Left ventricle myocardium inferior (tissue), 1 donor: ENCODE measurements at places on chromosomes 7 and 10.

GRCh38 chr7:111329367-111330234 lies 232.7 kb downstream of the IMMP2L start:
- no peak overlapping the region for H3K4me3 ChIP-seq
- no peak overlapping the region for H3K27ac ChIP-seq
- no peaks in the 10 kb centered on the region for H3K4me1 ChIP-seq
- H3K27me3 ChIP-seq = no peaks in the 10 kb centered on the region

- H3K27ac ChIP-seq = no peak overlapping the region
Measured at GRCh38 chr10:47340608-47341170, 7.5 kb upstream of the RBP3 start.

GRCh38 chr10:395665-396064 lies 260.4 kb downstream of the ZMYND11 start:
- H3K36me3 ChIP-seq = peaks cover 14% of the 10 kb centered on the region
- peak overlapping the region; percentile 70 for H3K27ac ChIP-seq
- H3K27me3 ChIP-seq = no peaks in the 10 kb centered on the region
- peaks cover 50% of the 10 kb centered on the region for H3K4me1 ChIP-seq
- DNase-seq = no peak
- H3K4me3 ChIP-seq = no peak overlapping the region

DNA sequence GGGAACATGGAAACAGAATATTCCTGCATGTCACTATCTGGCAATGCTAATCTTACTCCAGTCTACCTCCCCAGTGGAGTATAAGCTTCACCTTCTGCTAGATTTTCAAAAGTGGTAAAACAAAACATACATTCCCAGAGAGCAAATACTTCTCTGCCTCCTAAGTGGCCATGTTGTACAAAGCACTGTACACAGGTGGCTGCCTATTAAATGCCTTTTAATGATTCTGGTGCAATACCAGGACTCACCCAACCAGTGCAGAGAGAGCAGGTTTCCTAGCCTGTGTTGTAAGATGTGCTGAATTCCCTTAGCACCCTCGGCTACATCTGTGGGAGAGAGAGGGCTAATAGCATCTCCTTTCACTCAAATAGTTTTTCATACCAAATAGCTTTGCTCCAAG lies 684.3 kb upstream of the NRP1 start:
- no peak for DNase-seq
- H3K27ac ChIP-seq = no peak overlapping the region
- no peaks in the 10 kb centered on the region for H3K4me1 ChIP-seq
- H3K4me3 ChIP-seq = no peak overlapping the region

DNA sequence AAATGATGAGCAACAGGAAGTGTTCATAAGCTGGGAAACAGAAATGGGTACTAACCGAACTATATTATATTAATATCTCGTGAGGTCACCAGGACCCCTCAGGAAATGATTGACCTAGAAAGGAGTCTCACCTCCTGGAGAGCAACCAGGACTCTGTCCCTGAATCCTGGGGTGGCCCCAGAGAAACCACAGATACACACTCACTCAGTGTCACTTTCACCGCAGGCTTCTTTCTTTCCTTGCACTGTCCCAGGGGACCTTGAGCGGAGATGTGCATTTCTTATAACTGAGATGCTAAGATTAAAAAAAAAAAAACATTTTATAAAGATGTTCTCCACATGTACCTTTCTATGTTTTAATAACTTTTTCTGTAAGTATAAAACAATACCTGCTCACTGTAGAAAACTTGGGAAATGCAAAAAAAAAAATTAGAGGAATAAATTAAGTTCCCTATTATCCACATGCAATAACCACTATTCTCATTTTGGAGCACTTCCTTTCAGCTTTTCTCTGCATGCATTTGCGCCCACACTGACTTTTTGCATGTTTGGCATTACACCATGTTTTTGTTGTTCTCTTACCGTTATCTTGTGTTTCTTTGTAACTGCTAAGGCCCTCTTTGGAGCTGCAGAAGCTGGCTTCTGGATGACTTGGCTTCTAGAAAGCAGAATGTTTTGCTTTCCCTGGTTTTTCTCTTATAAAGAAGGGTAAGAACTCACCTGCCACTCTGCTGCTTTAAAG lies 15.0 kb downstream of the NOD1 start:
- H3K27me3 ChIP-seq = no peaks in the 10 kb centered on the region
- DNase-seq = no peak
- peaks cover 87% of the 10 kb centered on the region for H3K4me1 ChIP-seq

DNA sequence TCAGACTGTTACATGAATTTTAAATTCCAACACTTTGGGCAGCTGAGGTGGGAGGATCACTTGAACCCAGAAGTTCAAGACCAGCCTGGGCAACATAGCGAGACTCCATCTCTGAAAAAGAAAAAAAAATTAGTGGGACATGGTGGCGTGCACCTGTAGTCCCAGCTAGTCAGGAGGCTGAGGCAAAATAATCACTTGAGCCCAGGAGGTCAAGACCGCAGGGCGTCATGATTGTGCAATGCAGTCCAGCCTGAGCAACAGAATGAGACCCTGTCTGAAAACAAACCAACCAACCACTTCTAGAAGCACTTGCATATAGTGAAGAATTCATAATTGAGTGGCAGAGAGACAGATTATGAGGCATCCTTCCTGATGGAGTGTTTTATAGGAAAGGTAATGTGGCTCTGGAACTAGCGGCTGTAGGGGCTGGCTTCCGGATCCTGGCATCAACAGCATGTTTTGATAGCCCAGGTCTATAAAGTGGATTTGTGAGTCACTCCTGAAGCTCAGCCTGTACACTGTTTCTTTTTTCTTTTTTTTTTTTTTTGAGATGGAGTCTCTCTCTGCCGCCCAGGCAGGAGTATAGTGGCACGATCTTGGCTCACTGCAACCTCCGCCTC lies 40.3 kb upstream of the RSBN1L start:
- no peaks in the 10 kb centered on the region for H3K4me1 ChIP-seq
- H3K4me3 ChIP-seq = no peak overlapping the region
- no peaks in the 10 kb centered on the region for H3K27me3 ChIP-seq
- H3K36me3 ChIP-seq = peaks cover 38% of the 10 kb centered on the region
- H3K27ac ChIP-seq = no peak overlapping the region

DNA sequence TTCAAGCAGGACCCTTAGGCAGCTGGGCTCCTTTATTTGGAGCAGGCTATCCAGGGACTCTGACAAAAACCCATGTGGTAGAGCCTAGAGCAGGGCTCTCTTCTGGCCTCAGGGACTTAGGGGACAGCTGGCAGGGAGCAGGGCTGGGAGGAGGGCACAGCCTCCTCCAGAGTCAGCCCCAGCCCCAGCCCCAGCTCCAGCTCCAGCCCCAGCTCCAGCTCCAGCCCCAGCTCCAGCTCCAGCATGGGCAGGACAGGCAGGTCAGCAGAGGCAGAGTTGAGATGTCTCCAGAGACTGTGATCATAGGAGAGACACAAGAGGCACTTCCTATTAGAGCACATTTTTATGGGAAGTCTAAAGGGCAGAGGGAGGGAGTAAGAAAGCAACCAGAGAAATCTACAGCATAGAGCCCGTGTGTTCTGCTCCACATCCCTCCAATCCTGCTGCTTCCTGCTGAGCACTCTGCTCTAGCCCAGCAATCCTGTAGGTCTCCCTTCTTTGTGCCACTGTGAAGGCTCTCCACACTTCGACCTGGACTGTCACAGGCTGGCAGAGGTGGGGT lies 13.3 kb upstream of the C10orf53 start:
- H3K27me3 ChIP-seq = peaks cover 78% of the 10 kb centered on the region
- H3K4me3 ChIP-seq = no peak overlapping the region
- H3K27ac ChIP-seq = no peak overlapping the region
- no peaks in the 10 kb centered on the region for H3K36me3 ChIP-seq

- no peaks in the 10 kb centered on the region for H3K36me3 ChIP-seq
- H3K4me1 ChIP-seq = no peaks in the 10 kb centered on the region
- H3K27ac ChIP-seq = no peak overlapping the region
- no peak for DNase-seq
- no peak overlapping the region for H3K4me3 ChIP-seq
- H3K27me3 ChIP-seq = no peaks in the 10 kb centered on the region
Measured at GRCh38 chr7:40455485-40455884, 320.7 kb downstream of the SUGCT start.

DNA sequence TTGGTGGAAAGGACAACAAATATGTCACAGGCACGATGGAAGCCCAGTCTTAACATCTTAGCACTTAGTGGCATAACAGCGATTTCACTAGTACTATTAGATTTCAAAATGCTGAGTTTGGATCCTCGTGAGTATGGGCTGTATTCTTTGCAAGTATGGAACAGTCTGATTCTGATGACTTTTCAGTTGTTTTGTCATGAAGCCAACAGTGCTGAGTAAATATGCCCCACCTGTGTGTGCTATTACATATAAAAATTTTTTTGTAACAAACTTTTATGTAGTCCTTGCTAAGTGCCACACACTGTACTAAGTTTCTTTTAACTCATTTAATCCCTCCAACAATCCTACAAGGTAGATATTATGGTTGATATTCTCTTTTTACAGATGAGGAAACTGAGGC lies 30.8 kb downstream of the MTURN start:
- no peak overlapping the region for H3K4me3 ChIP-seq
- H3K27me3 ChIP-seq = no peaks in the 10 kb centered on the region
- H3K4me1 ChIP-seq = peaks cover 33% of the 10 kb centered on the region
- no peak overlapping the region for H3K27ac ChIP-seq
- DNase-seq = no peak

DNA sequence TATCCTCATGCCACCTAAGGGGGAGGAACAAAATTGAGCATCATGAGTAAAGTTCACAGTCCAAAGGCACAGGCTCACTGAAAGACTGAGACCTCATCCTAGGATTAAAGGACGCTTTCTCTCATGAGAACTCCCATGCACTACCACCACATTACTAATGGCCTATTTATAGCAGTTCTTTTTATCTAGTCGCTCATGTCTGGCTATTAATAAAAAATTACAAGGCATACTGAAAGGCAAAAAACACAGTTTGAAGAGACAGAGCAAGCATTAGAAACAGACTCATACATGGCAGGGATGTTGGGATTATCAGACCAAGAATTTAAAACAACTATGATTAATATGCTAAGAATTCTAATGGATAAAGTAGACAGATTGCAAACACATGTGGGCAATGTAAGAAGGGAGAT lies 46.0 kb upstream of the CDK13 start:
- H3K4me3 ChIP-seq = no peak overlapping the region
- H3K4me1 ChIP-seq = peaks cover 1% of the 10 kb centered on the region
- DNase-seq = no peak
- peaks cover 4% of the 10 kb centered on the region for H3K36me3 ChIP-seq
- H3K27me3 ChIP-seq = no peaks in the 10 kb centered on the region

DNA sequence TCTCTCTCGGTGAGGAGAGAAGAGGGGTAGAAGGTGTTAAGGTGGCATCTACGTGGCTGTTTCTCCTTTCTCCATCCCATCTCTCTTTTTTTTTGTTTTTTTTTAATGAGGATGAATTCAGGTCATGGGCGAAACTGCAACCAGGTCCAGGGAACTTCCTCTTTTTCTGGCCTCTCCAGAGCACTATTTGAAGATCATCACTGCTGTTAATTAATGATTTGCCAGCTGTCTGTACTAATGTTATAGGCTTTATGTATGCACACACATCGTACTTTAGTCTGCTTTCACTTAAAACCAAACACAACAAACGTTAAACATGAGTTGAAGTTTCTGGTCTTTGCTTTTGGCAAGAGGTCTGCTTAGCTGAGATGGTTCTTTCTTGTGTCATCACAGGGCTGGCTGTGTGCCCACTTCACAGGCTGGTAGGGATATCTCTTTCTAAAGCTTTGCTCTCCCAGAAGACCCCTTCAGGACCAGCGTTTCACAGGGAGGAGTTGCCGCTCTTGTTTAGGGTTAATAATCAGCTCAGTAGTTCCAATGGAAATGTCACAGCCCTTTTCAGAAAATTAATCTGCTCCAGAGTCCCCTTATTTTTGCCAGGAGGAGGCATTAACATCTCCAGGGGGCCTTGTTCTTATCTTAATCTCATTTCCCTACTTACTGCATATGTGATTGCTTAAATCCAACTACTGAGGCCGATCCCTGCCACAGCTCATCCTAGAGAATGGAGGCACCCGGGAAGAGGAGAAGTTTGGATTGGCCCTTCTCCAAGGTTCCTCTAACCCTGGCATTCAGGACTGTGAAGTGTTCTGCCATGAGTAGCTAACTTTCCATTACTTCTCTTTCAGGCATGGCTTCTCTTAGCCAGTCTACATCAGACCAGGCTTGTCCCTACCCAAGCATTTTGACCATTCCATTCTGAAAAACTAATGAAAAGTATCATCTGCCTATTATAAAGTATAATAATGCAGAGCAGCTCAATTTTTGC lies 273.9 kb upstream of the NFE2L3 start:
- no peak overlapping the region for H3K27ac ChIP-seq
- DNase-seq = no peak
- no peaks in the 10 kb centered on the region for H3K4me1 ChIP-seq
- H3K4me3 ChIP-seq = no peak overlapping the region
- no peaks in the 10 kb centered on the region for H3K36me3 ChIP-seq

GRCh38 chr7:20607216-20607615 lies 8.3 kb upstream of the ABCB5 start:
- H3K4me1 ChIP-seq = no peaks in the 10 kb centered on the region
- H3K4me3 ChIP-seq = no peak overlapping the region
- H3K27me3 ChIP-seq = no peaks in the 10 kb centered on the region
- no peak for DNase-seq
- H3K36me3 ChIP-seq = no peaks in the 10 kb centered on the region

GRCh38 chr10:63030536-63030935 lies 102.6 kb upstream of the NRBF2 start:
- H3K36me3 ChIP-seq = no peaks in the 10 kb centered on the region
- H3K27ac ChIP-seq = no peak overlapping the region
- H3K4me3 ChIP-seq = no peak overlapping the region
- H3K4me1 ChIP-seq = no peaks in the 10 kb centered on the region
- DNase-seq = no peak
- H3K27me3 ChIP-seq = peaks cover 13% of the 10 kb centered on the region

DNA sequence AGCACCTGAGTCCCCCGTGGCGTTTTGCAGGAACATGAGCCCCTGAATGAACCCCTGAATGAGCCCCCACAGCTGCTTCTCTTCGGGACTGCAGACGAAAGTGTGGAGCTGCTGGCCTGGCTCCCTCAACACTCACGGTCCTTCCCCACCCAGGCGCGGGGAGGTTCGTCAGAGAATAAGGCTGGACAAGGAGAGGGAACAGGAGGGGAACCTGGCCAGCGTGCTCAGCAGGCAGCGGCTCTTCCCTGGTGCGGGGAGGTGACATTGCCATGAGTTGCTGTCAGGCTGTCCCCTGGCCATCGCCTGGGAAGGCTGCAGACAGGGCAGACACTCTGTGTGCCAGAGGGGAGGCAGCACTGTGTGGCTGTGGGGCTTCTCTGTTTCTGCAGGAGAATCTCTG lies 80.9 kb upstream of the SHH start:
- H3K36me3 ChIP-seq = no peaks in the 10 kb centered on the region
- no peak for DNase-seq
- no peak overlapping the region for H3K4me3 ChIP-seq

- H3K4me1 ChIP-seq = peaks cover 82% of the 10 kb centered on the region
- H3K27me3 ChIP-seq = no peaks in the 10 kb centered on the region
- no peaks in the 10 kb centered on the region for H3K36me3 ChIP-seq
- peak overlapping the region; percentile 90 for H3K27ac ChIP-seq
Measured at GRCh38 chr10:11243425-11244222, 226.0 kb downstream of the CELF2 start.

GRCh38 chr10:10526846-10527245 lies 490.8 kb upstream of the CELF2 start:
- H3K36me3 ChIP-seq = no peaks in the 10 kb centered on the region
- no peaks in the 10 kb centered on the region for H3K27me3 ChIP-seq
- DNase-seq = no peak
- no peak overlapping the region for H3K4me3 ChIP-seq
- no peaks in the 10 kb centered on the region for H3K4me1 ChIP-seq
